NB4 (cell line): ENCODE measurements at places on chromosomes 7 and 10.

- DNase-seq: peak; percentile 79
Measured at GRCh38 chr7:65475734-65476319, 102.2 kb downstream of the ZNF92 start.

GRCh38 chr10:79457256-79457785 is 11.9 kb upstream of the ZCCHC24 start:
- no peak for DNase-seq

GRCh38 chr7:104979167-104979841 is 34.7 kb upstream of the KMT2E start:
- DNase-seq: peak; percentile 46

GRCh38 chr10:84563355-84563754 is 235.0 kb downstream of the CCSER2 start:
- DNase-seq: no peak

DNA sequence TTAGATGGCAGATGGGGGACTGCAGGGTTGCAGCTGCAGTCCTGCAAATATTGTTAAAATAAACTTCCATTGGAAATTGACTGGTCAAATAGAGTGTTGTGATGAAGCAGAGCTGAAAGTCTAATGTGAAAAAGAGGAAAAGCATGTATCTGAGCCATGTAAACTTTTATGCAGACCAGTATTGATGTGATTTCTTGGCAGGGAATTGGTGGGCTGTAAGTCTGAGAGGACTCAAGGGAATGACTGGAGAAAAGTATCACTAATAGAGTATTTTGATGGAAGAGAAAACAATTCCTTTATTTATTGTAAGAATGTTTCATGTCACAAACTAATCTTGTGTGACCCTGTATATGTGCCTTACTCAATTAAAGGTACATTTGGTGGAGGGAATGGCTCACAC is 155.5 kb downstream of the PPP1R9A start:
- DNase-seq: no peak

- peak; percentile 85 for DNase-seq
Measured at GRCh38 chr10:75632805-75633462, 201.5 kb downstream of the LRMDA start.

DNA sequence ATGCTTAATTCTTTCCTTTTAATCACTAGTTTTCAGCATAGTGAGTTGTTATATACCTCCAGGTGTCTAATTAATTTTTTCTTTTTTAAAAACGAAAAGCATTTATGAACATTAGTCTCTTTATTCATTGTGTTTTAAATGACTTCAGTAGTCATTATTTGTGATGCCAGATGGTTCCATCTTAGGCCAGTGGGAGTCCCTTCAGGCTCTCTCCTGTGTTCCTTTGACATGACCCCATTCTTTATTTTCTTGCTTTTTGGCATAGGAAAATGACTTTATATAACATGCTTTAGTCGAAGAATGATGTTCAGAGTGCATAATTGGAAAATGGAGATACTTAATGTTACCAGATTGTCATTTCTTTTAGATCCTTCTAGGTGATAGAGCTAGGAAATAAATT is 24.4 kb downstream of the MKLN1 start:
- no peak for DNase-seq

DNA sequence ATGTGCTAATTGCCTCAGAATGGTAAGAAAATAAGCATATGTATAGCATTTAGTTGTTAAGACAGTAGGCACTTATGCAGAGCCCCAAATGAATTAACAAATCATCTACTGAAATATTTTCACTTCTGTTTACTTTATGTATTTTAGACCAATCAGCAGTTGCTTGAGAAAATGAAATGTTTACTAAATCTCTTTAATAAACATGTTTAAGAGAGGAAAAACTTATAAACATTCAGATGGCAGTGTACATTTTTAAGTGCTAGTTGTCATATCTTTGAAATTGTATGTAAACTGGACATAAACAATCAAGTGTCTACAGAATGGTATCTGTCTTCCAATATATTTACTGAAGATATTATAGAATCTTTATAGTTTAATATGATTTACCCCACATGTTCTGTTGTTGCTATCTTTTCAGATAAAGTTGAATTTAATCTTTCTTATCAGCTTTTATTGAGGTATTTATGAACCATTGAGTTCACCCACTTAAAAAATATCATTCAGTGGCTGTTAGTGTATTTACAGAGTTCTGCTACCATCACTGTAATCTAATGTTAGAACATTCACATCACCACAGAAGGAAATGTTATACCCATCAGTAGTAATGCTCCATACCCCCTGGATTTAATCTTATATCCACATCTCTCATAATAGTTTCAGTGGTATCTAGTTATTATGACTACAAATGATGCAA is 264.3 kb downstream of the ADK start:
- no peak for DNase-seq

- no peak for DNase-seq
Measured at GRCh38 chr7:151115836-151116418, 29.7 kb downstream of the AGAP3 start.

GRCh38 chr10:91569522-91569921 is 63.3 kb downstream of the PPP1R3C start:
- DNase-seq: no peak

- peak; percentile 96 for DNase-seq
Measured at GRCh38 chr7:2530071-2530987, 10.8 kb downstream of the LFNG start.

DNA sequence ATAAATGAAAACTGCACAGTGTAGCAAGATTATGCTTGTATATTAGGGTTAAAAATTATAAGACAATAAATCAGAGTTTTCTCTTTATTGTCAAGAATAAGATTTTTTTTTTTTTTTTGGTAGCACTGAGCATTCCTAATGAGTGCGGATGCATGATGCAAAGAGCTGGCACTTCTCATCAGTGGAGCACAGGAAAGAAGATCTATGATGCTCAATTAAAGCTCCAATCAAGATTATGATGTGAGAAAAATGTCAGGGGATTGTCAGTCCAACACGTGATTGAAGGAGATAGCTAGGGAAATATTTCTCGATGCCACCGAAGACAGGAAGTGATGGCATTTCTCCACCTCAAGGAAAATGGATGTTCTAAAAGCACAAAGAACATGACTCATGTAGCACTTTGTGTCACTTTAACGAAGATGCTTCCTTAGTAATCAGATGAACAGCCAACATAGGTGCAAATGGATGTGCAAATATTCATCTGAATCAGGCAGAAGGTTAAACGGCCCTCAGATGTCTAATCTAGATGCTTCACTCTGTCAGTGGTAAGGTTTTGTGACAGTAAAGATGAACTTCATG is 240.9 kb downstream of the THSD7A start:
- DNase-seq: no peak

- DNase-seq: no peak
Measured at GRCh38 chr7:2009541-2010001, 223.2 kb downstream of the MAD1L1 start.

- DNase-seq: no peak
Measured at GRCh38 chr10:27719052-27719451, 26.6 kb downstream of the MKX start.

DNA sequence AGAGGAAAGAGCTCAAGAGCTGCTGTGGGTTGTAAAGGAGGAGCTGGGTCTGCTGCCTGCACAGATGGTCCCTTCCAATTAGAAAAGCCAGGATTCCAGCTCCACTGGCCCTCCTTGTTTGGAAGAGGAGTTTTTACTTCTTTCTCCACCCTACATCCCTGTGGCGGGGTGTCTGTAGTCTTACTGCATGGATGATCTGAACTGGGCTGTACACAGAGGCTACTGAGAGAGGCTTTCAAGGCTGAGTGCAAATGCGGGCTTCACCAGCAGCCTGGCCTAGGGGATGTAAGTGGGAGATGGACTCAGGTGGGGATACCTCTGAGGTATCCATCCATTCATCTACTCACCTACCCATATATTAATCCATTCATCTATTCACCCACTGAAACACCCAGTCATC is 7.1 kb upstream of the CXCL12 start:
- DNase-seq: no peak

DNA sequence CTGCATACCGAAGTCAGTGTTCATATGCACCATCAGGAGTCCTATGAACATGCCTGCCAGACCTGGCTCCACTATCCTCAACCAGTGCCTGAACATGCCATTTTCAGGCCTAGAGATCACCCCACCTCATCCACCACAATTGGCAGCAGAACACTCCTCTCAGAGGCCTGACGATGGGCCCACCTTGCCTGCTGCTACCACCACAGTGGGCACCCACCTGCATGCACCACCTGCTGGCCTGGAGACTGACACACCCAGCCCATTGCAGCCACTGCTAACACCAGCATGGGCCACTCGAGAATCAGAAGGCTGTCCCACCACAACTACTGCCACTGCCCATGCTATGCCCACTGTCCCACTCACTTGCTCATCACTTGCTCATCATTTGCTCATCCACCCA is 130.7 kb upstream of the FAM13C start:
- no peak for DNase-seq

GRCh38 chr7:95263785-95264362 is 60.5 kb downstream of the PON1 start:
- no peak for DNase-seq

GRCh38 chr10:49615721-49616120 is 1.9 kb downstream of the CHAT start:
- DNase-seq: no peak

DNA sequence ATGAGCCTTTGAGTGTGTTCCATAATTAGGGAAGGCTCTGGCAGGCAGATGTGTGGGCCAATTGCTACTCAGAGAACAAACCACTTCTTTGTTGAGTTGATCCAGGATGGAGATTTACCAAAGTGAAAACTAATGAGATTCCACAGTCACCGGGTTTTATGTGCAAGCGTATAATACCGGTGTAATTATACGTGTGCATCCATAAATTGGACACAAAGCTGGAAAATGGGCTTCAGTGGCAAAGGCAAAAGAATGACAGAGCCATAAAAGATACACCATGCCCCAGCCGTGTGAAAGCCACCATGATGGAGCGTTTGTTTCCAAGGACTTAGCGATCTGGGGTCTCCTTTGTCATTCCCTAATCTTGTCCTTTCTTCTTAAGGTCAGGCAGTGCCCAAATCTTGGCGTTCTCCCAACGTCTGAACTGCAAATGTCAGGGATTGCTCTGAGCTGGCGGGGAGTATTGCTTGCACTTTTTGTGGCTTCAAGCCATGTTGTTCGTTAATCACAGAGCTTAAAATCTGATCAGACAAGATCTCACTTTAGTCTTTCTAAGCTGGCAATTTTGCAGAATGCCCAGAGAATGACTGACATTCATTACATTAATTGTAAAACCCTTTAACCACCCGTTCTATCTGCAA is 70.1 kb downstream of the NPTX2 start:
- no peak for DNase-seq

- no peak for DNase-seq
Measured at GRCh38 chr7:106968160-106968559, 76.3 kb upstream of the PRKAR2B start.

DNA sequence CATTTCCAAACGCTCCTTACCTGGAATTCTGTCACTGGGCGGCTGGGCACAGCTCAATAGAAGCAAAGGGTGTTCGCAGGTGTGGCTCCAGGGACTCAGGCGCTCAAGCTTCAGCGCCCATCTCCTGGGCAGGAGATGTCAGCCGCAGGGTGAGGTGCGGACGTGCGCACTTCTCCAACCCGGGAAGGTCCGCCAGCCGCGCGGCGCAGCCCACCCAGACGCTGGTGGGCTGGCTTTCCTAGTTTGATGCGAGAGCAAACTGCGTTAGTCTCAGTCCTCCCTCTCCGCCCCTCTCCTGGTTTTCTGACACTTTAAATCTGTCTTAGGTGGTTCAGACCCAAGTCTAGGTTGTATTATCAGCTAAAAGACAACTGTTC is 267 bp downstream of the CALCR start:
- no peak for DNase-seq

DNA sequence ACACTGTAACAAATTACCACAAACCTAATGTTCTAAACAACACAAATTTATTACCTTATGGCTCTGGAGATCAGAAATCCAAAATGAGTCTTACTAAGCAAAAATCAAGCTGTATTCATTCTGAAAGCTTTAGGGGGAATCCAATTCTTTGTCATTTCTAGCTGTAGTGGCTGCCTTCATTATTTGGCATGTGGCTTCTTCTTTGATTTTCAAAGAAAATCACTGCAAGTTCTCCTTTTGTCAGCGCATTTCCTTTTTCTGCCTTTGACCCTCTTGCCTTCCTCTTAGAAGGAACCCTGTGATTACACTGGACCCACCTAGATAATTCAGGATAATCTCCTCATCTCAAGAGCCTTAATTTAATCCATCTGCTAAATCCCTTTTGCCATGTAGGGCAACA is 36.9 kb downstream of the ZPBP start:
- no peak for DNase-seq
